Hair follicular keratinocyte (primary cell): ENCODE measurements at places on chromosomes 16 and 17. TPM values are rescaled to one million over a fixed set of nuclear protein-coding genes. Genes with fewer than 3 reads are reported as not detected.

The TPSAB1 gene
- not detected in 2 replicates for total RNA-seq

The ATXN2L gene
- total RNA-seq: 44.7 and 73.6 TPM in 2 replicates

The LRRC46 gene
- not detected in 2 replicates for total RNA-seq

The MAP2K6 gene
- total RNA-seq: 0.08 and 0.39 TPM in 2 replicates

The SERPINF2 gene
- 0.08 and 0.70 TPM in 2 replicates for total RNA-seq
